DMS 273 treated with DMSO at 0.1 percent for 48 hours (cell line): ENCODE measurements at places on chromosomes 1 and 21.

DNA sequence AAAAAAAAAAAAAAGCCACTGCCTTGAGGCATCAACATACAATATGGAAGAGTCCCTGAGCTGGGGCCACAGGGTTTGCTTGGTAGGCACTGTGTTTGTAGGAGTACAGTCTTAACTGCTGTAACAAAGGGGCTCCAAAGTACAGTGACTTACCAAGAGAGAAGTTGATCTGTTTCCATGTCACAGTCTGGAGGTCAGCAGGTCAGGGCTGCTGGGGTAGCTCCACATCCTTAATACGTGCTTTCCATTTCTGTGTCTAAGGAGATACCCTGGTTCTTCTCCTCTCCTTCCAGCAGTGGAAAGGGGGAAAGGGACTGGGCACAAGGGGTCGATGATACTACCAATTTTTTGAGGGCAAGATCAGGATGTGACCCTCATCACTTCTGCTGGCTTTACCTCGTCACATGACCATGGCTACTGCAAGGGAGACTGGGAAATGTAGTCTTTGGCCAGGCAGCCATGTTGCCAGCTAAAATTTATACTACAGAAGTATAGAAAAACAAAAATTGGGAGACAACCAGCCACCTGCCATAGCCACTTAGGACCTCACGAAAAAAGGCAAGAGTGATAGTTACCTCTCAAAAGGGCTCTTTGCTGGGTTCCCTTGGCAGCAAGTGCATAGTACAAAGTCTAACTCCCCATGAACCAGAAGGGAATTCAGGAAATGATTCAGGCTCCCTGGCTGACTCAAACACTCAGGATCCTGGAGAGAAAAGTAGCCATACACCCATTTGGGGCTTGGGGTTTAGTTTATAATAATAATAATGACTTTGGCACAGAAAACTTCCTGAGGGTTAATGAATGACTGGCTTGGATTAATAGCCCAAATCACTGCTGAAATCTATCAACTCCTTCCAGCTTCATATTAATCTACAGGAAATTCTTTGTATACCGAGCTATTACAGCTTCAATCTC is 52.7 kb upstream of the ATP5PO start:
- DNase-seq = peak; percentile 11

DNA sequence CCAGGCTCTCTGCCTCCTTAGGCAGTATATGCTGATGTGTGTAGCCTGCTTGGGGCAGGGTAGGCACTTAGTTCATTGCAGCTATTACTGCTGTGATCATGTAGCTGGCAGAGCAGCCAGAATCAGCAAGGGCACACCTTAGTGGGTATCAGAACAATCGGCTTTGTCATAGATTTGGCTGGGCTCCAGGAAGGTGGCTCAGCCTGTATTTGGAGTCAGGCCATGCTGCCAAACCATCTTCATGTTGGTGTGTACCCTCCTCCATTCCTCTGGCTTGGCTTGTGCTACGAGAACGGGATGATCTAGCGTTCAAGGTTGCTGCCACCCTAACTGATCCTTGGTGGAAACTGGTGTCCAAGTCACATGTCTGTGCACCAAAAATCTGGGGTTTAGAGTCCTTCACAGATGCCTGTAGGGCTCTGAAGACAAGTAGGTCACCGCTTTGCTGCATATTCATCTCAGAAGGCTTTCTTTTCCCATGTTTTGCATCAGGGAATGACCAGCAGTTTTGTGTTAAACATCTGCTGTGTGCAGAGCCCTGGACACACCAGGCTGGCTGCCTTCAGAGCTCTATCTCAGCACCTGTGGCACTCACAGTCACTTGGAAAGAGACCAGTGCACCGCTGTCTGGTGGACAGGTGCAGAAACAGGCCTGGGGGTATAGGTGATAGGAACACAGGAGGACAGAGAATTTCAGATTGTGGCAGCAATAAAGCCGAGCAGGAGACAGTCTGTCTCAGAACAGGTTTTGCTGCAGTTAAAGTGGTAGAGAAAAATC is 23.7 kb downstream of the VANGL1 start:
- no peak for DNase-seq

- DNase-seq = no peak
Observed at GRCh38 chr1:208251015-208251414, 6.8 kb upstream of the PLXNA2 start.

GRCh38 chr1:81836007-81836626 is 35.4 kb downstream of the ADGRL2 start:
- DNase-seq = no peak

- no peak for DNase-seq
Observed at GRCh38 chr1:100927276-100927675, 31.4 kb downstream of the SLC30A7 start.

GRCh38 chr1:228164561-228165371 is 838 bp upstream of the IBA57 start:
- DNase-seq = no peak

GRCh38 chr1:150493175-150493574 is 6.0 kb downstream of the TARS2 start:
- DNase-seq = no peak

GRCh38 chr1:212182579-212182978 is 102.6 kb upstream of the PPP2R5A start:
- DNase-seq = no peak

DNA sequence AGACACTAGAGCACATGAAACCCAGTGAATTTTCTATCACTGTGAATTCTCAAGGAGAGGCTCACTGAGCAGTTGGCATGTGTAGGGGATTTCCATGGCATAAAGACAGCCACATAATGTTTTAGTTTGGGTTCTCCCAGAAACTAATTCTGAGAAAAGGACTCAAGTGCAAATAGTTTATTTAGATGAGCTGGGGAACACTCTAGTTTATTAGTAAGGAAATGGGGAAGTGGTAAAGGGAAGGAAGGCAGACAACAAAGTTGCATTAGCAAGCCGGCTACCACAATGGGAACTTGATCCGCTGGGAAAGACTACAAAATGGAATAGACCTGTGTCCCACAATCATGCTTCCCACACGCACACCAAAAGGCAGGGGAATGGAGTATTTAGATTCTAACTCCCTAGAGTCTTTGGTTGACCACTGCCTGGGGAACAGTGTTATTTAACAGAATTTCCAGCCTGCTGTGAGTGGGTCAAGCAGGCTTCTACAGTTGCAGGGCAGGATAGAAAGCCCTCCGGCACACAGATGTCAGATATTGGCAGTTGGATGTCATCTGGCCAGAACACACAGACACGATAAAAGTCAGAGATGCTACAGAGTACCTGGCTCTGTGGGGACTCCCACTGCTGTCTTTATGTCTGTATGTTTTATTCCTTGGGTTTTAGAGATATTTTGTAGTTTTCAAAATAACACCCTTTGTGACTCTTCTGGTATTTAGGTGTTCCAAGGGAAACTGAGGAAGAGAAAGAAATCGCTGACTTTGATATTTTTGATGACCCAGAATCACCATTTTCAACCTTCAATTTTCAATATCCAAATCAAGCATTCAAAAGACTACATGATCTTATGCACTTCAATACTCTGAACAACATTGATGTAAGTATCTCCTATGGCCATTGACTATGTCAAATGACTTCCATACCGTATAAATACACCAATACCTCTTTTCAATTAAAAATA is 150.1 kb downstream of the PLA2G4A start:
- DNase-seq = no peak

DNA sequence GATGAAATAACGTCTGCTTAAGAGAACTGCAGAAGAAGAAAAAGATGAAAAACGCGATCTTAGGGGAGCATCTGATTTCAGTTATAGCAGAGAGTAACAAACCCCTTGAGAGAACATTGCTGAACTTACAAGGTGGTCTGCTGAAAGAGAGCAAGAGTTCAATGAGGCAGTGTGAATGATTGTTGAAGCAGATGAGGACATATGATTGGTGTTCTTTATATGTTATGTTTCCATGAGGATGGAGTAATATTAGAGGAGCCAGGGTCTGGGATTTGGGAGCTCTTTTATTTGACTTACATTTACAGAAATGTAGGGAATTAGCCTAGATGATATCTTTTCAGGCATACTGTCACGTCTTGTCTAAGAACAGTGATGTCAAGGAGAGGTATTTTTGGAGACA is 1302.0 kb downstream of the KCNT2 start:
- no peak for DNase-seq

DNA sequence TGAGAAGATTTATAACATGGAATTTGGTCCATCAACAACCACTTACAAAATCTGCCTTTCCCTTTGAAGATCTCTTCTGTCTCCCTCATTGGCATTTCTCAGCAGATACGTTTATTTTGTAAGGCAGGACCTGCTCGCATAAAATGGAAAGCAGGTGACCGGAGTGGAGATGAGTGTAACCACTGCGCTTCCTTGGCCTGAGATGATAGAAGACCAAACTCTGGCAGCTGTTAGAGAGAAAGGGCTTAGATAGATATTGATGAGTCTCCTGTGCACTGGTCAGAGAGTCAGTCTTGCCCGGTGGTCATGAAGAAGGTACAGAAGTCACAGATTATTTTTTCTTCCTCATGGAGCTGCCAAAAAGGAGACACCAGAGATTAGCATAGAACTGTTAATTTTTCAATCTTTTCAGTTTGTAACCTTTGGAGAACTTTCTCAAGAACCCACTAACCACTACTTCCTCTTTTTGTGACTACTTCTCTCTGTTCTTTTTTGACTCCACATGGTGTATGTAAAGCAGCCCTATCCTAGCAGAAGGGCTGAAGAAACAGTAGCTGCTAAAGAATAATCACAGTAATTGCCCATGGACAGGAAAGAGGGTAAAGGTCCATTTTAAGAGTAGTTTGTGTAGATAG is 47.6 kb downstream of the FCRL3 start:
- DNase-seq = no peak

DNA sequence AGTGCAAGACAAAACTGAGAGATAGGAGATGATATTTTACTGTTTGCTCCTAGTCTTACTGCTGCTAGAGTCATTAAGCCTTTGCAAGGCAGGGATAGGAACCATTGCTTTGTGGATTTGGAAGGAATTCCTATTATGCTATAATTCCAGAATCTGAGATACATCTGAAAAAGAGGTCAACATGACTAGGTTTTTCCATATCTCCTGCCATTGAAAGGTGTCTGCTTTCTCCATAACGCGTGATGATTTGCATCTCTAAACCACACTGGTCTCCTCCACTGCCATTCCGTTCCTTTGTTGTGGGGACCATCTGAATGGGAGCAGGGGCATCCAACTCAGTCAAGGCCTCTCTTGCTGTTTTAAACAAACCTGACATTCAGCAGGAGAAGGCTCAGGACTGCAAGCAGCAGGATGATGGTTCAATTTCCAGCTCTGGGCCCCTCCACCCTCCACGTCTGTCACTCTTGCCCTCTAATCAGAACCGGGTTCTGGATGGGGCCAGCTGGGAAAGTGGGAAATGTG is 45.2 kb downstream of the PLPP3 start:
- DNase-seq = no peak

- DNase-seq = no peak
Observed at GRCh38 chr1:182627622-182628021, 23.4 kb upstream of the RGS16 start.

DNA sequence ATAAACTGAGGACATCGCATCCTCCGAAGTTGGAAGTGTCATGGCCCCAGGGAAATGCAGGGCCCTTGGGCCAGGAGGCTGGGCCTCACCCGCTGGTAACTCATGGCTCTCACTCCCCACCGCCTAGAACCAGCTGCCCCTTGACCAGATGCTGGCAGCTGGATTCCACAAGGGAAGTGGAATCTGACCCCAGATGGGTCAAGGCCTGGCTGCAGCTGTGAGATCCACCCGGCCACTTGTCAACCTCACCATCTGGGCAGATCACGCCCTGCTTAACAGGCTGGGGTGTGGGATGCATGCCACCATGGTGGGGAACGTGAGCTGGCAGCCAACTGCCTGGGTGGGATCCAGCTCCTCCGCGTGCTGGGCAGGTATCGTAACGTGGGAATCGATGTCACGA is 25.5 kb downstream of the KCNAB2 start:
- no peak for DNase-seq

GRCh38 chr1:60942291-60942690 is 140.1 kb upstream of the NFIA start:
- no peak for DNase-seq

DNA sequence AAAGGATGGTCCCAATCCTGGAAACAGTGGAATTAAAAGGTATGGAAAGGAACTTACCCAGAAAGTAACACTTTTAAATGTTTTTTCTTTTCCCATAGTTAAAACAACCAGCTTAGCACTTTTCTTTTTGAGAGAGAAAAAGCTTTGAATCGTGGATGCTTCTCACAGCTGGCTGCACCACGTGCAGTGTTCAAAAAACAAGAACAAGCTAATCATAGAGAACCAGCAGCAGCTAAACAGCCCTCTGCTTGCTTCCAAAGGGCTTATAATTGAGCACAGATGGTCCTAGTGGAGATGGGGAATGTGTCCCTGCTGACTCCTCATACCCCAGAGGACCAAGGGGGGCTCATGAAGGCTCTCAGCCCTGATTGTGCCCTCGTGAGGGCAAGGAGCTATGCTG is 26.4 kb downstream of the UTP25 start:
- peak; percentile 75 for DNase-seq

DNA sequence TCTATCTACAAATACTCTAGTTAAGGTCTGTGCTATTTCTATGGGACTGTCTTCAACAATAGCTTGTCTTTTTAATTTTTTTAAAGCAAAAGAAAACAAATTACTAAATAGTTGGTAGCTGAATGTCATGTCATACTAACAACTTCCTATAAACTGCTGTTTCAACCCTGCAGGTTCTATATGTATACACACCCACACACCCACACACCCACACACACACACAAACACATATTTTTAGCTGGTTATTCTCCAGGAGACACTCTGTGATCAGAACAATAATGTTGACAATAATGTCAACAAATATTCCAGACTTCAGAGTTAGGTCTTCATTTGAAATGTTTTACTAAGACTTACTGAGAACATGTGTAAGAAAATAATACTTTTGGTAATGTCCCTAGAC is 66.7 kb downstream of the AK5 start:
- DNase-seq = no peak

DNA sequence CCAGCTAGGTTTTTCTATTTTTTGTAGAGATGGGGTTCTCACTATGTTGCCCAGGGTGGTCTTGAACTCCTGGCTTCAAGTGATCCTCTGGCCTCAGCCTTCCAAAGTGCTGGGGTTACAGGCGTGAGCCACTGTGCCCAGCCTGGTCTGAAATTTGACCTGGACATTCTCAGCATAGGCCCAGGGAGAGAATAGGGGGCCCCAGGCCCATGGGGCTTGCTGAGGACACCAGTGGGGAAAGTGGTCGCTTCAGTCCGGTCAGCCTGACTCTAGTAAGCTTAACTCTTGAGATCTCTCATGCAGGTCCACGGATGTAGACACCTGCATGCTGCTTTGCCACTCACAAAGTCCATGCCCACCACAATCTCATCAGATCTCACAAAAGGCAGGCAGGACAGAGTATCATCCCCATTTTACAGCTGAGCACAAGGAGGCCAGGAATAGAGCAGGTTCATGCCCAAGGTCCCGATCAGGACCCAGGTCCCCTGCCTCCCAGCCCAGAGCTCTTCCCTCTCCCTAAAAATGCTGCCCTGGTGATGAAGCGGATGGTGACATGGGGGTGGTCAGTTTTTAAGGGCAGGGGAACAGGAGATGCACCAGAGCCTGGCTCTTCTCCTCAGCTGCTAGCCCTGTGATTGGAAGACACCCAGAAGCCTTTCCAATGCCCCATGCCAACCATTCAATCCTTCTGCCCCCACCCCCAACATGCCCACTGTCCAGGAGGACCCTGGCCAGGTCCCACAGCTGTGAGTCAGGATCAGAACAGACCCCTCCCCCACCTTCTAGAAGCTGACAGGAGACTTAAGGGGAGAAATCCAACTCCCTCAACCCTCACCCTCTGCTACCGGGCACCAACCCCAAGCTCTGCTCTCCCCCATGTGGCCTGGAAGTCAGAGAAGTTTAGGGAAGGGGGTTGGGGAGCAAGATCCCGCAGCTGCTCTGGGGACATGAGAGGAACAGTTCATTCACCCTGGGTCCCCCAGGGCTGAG is 1.8 kb downstream of the FHL3 start:
- no peak for DNase-seq

- no peak for DNase-seq
Observed at GRCh38 chr1:239811211-239811885, 280.3 kb upstream of the FMN2 start.
